NCI-H1092 (cell line): ENCODE measurements at places on chromosomes 16 and 17.

DNA sequence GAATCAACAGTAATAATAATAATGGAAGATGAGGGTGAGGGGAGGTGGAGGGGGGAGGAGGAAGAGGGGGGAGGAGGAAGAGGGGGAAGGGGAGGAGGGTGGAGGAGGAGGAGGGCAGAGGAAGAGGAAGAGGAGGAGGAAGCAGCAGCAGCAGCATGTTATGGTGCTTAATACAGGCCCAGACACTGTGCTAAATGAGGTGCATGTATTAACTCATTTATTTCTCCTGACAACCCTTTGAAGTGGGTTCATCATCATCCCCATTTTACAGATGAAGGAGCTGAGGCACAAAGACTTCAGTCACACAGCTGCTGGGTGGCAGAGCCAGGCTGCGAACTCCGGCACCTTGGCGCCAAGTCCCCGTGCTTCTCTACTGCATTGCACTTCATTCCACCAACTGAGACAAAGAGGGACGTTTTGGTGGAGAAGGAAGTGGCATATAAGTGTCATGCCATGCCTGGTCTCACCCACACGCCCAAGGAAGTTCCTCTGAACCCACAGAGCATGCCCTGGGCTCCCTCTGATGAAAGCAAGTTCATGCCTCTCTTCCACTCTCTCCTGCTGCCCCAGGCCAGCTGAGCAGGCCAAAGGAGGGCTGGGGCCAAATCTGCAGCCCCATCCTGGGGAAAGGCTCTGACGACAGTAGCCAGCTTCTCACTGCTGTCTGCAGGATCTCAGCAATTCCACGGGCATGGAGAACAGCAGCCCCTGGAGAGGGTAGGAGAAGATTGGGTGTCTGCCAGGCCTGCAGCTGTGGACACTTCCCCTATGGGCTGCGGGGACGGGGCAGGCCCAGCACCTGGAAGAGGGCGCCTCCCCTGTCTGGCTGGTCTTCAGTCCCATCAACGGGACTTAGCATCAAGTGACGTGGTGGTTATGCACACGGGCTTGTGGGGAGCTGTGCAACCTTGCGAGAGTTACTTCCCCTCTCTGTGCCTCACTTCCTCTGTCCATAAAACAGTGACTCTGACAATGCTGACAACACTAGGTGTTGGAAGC, 21.8 kb downstream of the XYLT1 start:
- no peak for DNase-seq

DNA sequence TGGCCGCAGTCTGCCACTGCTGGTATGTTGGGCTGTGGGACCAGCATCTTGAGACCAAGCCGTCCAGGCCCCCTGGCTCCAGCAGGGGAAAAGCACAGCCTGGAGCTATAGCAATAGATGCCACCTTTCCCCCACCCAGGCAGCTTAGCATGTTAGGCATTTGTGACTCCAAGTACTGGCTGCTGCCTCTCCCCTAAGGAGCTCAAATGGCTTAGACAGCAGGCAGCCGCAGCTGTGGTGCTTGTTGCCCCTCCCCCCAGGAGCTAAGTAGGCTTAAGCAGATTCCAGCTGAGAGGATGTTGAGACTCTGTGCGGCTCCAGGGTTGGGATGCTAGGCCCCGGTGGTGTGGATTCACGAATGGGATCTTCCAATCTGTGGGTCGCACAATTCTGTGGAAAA, 88.8 kb upstream of the ANKFN1 start:
- no peak for DNase-seq

- DNase-seq: no peak
Measured at GRCh38 chr16:66832661-66833305, 2.0 kb upstream of the NAE1 start.

DNA sequence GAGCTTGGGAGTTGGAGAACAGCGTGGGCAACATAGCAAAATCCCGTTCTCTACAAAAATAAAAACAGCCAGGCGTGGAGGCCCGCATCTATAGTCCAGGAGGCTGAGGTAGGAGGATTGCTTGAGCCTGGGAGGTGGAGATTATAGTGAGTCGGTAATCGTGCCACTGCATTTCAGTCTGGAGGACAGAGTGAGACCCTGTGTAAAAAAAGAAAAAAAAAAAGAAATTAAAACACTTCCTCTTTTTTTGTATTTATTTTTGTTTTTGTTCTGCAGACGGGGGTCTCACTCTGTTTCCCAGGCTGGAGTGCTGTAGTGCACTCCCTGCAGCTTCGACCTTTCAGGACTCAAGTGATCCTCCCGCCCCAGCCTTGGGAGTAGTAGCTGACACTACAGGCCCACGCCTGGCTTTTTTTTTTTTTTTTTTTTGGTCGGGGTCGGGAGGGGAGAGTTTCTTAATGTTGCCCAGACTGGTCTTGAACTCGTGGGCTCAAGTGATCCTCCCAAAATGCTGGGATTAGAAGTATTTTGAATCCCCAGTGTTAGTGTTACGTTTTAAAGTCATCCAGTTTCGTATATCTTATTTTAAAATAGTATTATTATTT, 1.5 kb downstream of the IST1 start:
- DNase-seq: no peak

GRCh38 chr16:19741354-19741753, 23.3 kb downstream of the IQCK start:
- no peak for DNase-seq
